ENCODE measurements at places on chromosomes 16 and 17. TPM values are rescaled to one million over a fixed set of nuclear protein-coding genes. Genes with fewer than 3 reads are reported as not detected.

- DNase-seq: no peak
These were observed 20.8 kb downstream of the CIBAR2 start for GRCh38 chr16:85091522-85091910.

DNA sequence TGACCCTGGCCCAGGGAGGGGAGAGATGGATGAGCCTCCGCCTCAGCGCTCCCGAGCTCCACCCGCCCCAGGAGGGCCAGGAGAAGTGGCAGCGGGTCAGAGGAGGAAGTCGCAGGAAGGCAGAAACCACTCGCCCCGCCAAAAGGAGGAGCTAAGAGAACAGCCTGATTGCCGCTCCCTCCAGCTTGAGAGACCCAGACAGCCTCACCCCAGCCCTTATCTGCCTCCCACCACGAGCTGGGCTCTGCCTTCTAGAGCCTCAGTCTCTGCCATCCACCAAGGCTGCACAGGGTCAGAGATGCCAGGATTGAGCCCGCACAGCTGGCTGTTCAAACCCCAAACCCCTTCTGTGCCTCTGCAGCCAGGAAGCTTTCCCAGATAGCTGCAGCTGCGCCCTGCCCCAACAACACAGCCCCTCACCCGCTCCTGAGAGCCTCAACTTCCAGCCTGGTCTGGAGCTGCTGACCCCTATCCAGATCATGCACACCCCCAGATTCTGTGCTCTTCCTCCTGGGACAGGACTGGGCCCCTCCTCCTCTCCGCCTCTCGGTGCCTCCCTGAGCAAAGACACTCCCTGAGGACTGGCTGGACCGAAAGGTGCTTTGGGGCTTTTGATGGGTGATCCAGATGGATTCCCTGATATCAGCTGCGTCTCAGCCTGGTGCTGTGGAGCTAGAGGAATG lies 1.0 kb upstream of the ATP2A3 start:
- peak; percentile 36 for DNase-seq

DNA sequence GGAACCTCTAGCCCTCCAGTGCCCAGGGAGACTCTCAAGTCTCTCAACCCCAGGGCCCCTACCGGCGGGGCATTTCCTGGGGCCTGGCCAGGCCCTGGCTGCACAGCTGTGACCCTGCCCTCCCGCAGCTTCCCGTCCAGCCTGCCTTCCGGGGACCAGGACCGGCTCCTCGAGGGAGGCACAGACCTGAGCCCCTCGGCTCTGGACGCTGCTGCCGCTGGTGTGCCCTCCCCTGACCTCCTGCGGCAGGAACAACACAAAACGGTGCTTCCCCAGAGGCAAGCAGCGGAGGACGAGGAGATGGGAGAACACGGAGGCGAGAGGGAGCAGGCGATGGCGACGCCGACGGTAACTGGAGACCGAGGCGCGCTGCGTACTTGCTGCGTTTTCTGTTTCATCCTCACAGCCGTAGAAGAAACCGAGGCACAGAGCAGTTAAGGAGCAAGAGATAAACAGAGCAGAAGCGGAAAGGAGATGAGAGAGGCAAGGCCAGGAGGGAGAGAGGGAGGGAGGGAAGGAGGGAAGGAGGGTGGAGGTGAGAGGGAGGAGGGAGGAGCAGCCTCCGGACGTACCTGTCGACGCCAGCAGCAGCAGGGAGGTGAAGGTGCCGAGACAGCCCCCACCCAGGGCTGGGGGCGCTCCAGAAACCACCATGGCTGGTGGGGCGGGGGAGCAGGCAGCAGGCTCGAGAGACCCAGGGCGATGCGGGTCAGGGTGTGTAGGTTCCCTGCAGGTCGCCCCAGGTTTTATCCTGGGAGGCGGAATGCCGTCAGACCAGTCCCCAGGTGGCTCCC lies at the start of gene PRSS22:
Gene PRSS22 (minus strand): TSS at position 720 of the 794 bp plus-strand sequence. CDS start 66 bp downstream, at position 654.
- DNase-seq: peak; percentile 25

DNA sequence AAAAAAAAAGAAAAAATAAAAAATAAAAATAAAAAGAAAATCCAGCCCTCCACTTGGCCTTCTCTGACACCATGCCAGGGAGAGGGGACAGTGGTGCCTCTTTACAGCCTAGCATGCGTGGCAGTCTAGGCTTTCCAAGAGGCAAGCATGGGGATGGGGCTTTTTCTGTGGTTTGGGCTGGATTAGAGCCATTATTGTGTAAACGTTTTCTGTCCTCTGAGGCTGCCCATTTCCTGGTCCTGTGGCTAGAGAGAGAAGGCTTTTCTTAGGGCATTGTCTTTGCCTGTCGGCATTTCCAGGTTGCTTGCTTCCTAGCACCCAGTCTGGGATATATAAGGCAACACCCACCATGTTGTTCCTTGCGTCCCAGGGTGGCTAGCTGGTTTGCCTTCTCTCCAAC lies 2.7 kb upstream of the DHRS7B start:
- no peak for DNase-seq

DNA sequence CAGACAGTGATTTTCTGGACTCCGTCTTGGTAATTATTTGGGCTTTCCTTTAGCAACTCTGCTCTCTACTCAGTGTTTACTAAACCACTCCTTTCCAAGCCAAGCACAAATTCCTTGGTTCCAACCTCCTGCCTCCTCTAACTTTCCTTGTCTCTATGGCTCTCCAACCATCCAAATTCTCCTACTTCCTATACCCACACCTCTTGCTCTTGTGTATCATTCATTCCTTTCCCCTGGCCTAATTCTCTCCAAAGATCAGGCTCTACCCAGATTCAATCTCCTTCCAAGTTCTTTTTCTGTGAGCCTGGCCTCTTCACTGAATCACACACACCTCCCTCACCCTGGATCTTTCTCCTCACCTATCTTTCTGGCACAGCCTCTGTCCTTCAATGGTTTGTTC lies 1.1 kb downstream of the NEURL4 start:
- no peak for DNase-seq

GRCh38 chr16:62751218-62751617 lies 715.0 kb upstream of the CDH8 start:
- DNase-seq: no peak

GRCh38 chr16:2465653-2466415 lies 5.3 kb upstream of the NTN3 start:
- DNase-seq: peak; percentile 58

- no peak for DNase-seq
These were observed 30.1 kb downstream of the HIC1 start for GRCh38 chr17:2084766-2085647.

- no peak for DNase-seq
These were observed 64.0 kb downstream of the TANGO6 start for GRCh38 chr16:68907297-68907696.

DNA sequence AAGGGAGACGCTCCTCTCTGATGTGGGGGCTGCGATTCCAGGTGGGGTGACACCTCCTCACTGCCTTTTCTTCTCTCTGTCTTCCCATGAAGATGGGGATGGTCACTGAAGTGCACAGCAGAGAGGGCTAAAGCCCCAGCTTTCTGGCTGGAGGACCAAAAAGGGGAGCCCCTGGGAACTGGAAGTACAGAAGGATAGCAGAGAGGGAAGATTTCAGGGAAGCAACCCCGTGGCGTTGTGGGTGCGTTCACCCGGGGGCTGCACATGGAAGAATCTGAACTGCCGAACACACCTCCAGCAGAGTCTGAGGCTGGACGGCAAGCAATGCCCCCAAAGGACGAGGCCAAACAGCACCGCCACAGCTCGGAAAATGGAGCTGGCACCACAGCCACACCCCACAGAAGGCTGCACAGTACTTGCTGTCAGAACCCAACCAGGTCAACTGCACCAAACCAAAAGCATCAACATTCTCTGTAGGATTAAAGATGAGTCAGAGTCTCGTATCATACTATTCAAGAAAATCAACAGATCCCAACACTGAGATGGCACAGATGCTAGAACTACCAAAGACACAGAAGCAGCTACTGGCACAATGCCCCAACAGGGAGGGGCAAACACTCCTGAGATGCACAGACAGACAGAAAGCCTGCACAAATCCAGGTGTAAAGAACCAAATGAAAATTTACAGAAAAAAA lies 49.9 kb downstream of the MAP1LC3B start:
- peak; percentile 36 for DNase-seq

DNA sequence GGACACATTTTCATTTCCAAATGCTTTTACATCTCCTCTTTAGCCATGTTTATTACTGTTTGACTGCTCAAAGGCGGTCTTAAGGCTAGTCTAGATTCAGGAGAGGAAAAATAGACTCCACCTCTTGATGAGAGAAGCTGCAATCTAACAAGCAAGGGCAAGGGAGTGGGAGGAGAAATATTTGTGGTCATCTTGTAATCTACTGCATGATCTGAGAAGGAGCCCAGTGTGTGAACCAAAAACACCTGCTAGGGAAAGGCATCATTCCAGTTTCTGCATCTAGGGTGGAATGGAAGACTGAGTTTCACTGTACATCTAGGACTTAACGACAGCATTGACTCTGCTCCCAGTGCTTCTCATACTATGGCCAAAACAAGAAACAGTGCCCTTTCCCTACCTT lies 232.2 kb upstream of the HS3ST3A1 start:
- DNase-seq: no peak

The KRTAP2-1 gene
- not detected for total RNA-seq

The ALDH3A1 gene
- total RNA-seq: 0.20 TPM

The KRTAP3-1 gene
- not detected for total RNA-seq

The PPP1R27 gene
- not detected for total RNA-seq

The RHBDL3 gene
- total RNA-seq: 0.80 TPM

The GLIS2 gene
- total RNA-seq: 10.6 TPM

Data from A673 (cell line).